ENCODE measurements at places on chromosomes 5 and 9.

GRCh38 chr9:121746866-121747265, 95.4 kb downstream of the DAB2IP start:
- no peak for DNase-seq

- DNase-seq = no peak
Observed at GRCh38 chr5:7856855-7857254, 5.9 kb upstream of the CFAP90 start.

- no peak for DNase-seq
Observed at GRCh38 chr9:33455945-33456344, 8.6 kb upstream of the AQP3 start.

DNA sequence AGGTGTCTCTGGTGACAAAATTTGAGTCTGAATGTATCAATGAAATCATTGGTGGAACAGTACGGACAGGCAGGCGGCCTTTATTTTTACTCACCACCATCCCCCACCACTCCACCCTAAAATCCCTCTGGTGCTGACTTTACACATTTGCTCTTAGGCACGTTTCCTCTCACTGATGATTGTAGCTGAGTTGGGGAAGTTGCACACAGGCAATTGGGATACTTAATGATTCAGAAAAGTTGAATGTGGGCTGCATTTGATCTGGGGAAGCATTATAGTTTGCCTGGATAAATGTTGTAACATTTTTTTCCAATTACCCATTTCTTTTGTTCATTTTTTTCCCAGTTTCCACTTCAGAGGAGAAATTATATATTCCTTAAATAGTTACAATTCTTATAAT, 658.4 kb downstream of the TLR4 start:
- DNase-seq = no peak

DNA sequence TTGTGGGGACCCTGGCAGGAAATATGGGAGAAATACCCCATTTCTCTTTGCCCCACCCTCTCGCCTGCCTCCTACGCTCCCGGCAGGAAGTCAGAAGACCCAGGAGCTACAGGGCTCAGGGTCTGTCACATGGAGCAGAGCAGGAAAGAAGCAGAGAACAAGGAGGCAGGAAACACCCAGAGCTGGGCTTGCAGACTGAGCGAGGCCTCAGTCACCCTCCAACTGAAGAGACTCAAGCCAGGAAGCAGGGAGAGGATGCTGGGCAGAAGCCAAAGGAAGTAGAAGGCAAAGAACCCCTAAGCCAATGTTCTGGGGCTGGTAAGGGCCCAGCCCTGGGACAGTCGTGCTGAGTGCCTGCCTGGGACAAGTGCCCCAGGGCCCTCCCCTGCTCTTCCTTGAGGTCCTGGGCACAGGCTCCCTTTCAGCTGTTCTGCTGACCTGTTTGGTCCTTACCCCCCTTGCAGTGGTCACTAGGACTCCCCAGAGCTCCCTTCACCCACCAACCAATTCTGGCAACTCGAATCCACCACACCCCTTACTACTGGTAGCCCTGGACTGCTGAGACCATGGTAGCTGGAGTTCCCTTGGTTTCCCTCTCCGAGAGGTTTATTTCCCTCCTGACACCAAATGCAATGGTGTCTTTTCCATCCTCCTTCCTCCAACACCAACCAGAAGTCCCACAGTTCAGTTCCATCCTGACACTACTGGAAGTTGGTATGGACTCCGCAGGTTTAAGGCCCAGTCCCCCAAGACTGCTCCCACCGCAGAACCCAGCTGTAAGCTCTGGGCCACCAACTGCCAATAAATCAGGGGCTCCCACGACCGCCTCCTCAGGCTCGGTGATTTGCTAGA, 157.5 kb downstream of the COL23A1 start:
- DNase-seq = no peak

- no peak for DNase-seq
Observed at GRCh38 chr5:124337996-124338395, 408.4 kb downstream of the ZNF608 start.

DNA sequence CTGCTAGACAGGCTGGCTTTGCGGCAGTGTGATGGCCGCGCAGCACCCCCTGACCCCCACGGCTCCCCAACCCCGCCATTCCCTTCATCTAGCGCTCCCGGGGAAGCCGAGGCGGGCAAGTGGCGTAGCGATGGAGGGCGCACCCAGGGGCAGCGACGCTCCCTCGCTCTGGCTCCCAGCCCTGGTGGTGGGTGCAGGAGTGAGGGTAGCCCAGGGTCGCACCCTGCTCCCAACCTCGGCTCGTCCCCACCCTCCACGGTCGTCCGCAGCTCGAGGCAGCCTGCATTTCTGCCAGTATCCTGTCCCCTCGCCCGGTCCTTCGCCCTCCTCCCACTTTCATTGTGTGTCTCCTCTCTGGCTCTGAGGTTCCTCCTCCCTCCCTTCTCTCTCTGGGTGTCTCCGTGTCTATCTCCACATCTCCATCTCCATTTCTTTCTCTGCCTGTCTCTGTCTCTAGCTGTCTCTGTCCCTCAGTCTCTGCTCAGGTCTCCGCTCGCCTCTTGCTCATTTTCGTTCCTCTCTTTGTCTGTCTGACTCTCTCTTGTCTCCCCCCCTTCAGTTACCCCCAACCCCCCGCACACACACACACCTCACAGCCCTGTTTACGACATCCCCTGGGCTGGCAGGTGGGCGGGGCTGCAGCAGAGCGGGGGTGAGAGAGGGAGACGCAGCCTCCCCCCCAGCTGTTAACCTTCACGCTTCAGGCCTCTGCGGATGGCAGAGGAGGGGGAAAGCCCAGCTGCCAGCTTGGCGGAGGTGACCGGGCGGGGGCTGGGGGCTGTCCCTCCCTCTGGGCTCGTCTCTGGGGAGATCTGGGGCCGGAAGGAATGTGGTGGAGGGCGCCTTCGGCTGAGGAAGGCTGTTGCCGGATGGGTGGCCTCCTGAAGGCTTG, 48.7 kb upstream of the PSD2 start:
- no peak for DNase-seq

DNA sequence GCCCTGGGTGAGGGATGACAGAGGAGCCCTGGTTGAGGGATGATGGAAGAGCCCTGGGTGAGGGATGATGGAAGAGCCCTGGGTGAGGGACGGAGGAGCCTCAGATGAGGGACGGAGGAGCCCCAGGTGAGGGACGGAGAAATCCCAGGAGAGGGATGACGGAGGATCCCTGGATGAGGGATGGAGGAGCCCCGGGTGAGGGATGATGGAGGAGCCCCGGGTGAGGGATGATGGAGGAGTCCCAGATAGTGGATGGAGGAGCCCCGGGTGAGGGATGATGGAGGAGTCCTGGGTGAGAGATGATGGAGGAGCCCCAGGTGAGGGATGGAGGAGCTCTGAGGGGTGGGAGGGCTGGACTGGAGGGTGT, 10.9 kb downstream of the PHF2 start:
- no peak for DNase-seq

- no peak for DNase-seq
Observed at GRCh38 chr9:72454871-72455491, 66.4 kb upstream of the TMC1 start.

DNA sequence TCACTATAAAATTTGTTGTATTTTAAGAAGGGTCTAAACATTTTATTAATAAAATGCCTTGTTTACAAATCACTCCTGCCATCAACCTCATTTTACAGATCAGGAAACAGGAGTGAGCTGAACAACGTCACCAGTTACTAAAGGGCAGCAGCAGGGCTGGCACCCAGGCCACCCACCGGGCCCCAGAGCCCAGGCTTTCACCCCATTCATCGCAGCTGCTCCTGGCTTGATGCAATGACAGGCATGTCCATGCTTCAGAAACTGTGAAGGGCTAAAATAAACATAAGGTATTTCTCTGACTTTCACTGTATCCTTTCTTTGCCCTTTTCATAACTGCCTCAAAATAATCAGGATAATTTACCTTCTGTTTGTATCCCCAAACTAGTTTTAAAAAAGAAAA, 18.1 kb downstream of the MED27 start:
- no peak for DNase-seq

DNA sequence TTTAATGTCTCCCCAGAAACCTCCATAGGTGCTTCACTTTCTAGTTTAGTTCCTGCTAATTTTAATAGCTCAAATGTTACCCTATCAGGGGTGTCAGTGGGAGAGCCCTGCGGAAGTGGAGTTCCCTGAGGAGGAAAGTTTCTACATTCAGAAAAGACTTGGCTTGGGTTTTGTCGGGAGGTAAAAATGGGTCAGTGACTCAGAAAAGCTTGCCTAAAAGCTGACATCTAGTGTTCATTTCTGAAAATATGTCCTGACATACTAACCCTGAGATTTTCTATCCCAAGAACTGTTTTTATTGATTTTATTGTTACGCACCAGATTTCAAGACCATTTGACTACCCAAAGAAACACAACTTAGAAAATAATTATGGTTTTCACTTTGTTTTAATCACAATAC, 40.9 kb upstream of the GLDC start:
- DNase-seq = no peak

DNA sequence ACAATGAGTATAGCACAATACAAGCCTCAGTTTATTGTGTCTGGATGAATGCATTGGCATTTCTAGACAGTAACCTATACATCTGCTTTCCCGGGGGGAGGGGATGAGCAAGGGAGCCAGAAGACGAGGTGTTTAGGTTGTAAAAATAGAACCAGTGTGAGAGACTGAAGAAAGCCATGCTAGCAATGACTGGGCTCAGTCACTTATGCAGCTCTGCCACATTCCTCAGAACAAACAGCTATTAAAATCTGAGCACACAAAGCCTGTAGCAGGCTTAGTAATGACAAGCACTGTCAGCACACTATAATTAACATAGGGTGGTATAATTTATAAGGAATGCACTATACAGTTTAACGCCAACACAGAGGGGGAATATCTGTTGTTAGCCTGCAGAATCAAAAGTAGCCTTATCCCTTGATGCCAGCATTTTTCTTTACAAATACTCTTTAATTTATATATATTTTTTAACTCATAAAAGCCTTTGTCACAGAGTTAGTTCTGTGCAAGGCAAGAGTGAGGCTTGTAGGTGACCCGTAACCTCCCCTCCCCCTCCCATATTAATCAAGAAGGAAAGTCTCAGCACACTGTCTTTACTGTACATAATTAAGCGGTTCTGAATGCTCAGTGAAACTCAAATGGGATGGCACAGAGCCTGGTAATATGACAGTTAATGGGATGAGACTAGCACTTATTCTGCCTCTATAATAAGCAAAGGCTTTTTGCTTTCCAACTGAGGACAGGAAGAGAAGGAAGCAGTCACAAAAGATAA, 295.4 kb downstream of the CSNK1G3 start:
- no peak for DNase-seq

GRCh38 chr5:141507387-141508091, 18.7 kb downstream of the PCDHGC5 start:
- DNase-seq = no peak

DNA sequence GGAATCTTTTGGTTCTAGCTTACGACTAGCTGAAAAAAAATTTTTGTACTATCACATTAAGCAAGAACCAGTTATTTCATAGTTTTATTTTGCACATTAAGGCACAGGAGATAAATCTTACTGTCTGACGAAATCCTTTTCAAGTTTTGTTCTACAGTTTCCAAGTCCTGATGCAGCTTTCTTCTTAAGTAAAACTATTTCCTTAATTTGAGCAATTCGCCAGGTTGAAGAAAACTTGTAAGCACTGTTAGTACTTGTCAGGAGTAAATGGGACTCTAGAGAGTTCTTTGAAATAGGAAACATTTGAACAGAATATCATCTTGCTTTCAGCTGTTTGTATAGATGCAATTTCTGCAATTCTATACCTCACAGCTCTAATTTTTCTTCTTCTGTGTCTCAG, 318.8 kb upstream of the ELAVL2 start:
- no peak for DNase-seq

DNA sequence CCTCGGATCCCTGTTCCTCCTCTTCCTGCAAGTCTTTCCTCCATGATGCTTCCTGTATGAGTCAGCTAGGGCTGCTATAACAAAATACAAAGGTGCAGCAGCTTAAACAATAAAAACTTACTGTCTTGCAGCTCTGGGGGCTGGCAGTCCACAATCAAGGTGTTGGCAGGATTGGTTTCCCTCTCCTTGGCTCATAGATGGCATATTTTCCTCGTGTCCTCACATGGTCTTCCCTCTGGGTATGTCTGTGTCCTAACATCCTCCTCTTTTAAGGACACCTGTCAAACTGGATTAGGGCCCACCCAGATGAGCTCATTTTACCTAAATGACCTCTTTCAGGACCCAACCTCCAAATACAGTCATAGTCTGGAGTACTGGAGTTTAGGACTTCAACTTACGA, 117.5 kb downstream of the MED10 start:
- DNase-seq = no peak

DNA sequence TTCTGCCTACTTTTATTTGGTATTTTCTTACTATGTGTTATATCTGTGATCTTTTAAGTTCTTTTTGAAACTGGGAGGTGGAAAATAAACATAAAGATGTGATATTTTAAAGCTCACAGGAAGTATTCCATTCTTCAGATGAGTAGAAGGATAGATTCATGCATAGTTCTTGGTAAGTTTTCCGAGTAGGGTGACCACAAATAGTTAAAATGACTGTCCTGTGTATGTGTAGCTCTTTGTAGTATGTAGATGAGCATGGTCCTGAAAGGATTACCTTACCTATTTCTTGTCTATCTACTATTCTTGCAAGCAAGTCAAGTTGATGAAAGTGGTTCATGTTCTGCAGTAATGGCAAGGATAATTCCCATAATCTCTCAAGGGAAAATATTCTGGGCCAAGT, 47.7 kb downstream of the SRFBP1 start:
- DNase-seq = no peak

DNA sequence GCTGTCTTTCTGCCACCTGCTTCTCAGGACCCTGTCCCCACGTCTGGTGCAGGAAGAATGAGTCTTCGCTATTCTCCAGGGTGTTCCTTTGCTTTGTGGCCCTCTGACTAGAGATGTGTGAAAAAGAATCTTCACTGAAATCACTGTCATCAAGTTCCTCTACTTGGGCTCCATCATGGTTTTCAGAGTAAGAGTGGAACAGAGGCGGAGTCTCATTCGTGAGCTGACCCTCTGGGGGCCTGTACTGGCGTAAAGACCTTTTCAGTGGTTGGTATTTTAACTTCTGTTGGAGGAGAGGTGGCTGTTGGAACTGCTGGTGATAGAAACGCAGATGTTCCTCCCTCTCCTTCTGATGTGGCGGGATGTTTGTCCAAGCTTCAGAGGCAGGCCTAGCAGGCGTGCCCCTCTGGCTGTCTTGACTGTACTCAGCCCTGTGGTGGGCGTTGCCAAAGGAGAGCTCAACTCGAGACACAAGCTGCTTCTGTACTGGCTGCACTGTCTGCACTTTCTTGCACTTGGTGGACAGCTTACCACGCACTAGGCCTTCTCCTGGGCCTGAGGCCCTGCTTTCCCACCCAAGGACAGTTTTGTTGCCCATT, 72.0 kb downstream of the KIF24 start:
- DNase-seq = no peak
